ENCODE measurements at places on chromosomes 5 and 9.

DNA sequence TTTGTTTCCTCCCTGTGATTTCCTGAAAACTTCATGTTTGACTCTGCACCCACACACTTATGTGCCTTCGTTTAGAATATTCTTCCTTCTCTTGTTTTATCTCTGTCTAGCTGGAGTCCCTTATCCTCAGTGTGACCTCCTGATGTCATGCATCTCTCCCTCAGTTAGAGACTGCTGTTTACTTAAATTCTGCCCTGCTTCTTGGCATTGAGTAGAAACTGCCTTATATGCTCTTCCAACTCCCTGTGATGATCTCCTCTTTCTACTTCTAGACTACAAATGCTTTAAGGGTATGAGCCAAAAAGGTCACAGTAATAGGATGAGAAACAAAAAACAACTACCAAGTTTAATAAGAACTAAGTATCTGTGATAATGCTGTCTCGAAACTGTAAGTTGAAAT, 12.2 kb downstream of the FGF10 start:
- no peak overlapping the region for H3K4me3 ChIP-seq
- H3K4me1 ChIP-seq, result no peaks in the 10 kb centered on the region
- no peak for DNase-seq
- H3K27ac ChIP-seq, result no peak overlapping the region

GRCh38 chr5:5467737-5468136, 45.3 kb downstream of the ICE1 start:
- DNase-seq, result no peak
- no peaks in the 10 kb centered on the region for H3K27me3 ChIP-seq
- H3K4me3 ChIP-seq, result no peak overlapping the region
- no peak overlapping the region for H3K27ac ChIP-seq

- no peaks in the 10 kb centered on the region for H3K27me3 ChIP-seq
- no peak overlapping the region for H3K27ac ChIP-seq
- no peaks in the 10 kb centered on the region for H3K36me3 ChIP-seq
These were observed 48.0 kb downstream of the SARDH start for GRCh38 chr9:133690081-133690561.

DNA sequence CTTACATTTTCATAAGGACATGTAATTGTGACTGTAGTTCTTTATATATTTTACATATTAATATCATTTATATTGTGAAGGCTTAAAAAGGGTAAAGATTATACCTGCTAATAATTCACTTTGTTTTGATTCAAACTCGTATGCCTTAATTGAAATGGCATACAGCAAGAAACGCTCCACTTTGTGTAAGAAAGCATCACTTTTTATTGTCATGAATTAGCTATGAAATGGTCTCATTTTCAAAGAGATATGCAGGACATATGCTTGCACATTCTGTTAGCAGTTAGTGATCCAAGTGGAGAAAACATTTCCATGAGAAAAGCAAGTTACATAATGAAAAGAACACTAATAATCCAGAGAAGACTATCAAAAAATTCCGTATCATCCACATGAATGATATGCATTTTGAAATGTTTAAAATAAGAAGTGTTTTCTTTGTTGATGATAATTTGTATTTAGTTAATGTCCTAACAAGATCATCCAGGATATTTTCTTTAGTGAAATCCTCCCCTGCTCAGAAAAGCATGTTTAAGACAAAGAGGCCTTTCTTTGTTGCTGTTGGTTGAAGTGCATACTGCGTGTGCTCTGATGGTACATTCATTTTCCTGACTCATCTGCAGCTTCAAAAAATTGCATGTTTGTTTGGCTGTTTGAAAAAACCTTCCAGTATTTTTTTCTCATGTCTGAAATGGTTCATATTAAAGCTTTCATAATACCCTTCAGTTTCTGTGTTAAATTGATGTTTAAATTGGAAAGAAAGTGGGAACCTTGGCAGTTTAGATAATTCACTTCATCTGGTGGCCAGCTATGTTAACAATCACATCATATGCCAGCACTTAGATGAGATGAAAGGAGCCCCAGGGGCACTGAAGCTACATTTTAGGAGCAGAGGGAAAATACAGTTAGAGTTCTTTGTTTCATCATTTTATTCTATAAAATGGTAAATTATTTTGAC, 242.2 kb downstream of the CSNK1G3 start:
- DNase-seq, result no peak
- H3K36me3 ChIP-seq, result no peaks in the 10 kb centered on the region
- no peaks in the 10 kb centered on the region for H3K27me3 ChIP-seq
- H3K4me3 ChIP-seq, result no peak overlapping the region

DNA sequence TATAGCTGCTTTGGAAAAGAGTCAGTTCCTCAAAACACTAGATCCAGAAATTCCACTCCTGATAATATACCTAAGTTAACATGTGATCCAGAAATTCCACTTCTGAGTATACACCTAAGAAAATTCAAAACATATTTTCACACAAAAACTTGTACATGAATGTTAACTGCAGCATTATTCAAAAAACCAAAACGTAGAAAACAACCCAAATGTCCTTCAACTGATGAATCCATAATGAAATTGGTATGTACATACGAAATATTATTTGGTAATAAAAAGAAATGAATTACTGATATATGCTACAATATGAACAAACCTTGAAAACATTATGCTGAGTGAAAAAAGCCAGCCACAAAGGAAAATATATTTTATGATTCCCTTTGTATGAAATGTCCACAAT, 16.5 kb upstream of the AFF4 start:
- H3K27ac ChIP-seq, result no peak overlapping the region
- no peak for DNase-seq
- no peak overlapping the region for H3K4me3 ChIP-seq
- no peaks in the 10 kb centered on the region for H3K4me1 ChIP-seq

Measured in mesendoderm (in vitro differentiated cells).